GM23248 (cell line): ENCODE measurements at places on chromosomes 4 and X.
A peak's percentile ranks its signal among the peaks of the same experiment; 100 is the strongest.

GRCh38 chrX:17922303-17922702 is 61.2 kb upstream of the RAI2 start:
- DNase-seq = no peak

GRCh38 chr4:142559986-142560385 is 286.1 kb downstream of the INPP4B start:
- DNase-seq = no peak

GRCh38 chrX:134294548-134294947 is 57.6 kb downstream of the CCDC160 start:
- DNase-seq = peak; percentile 17

- DNase-seq = no peak
Measured at GRCh38 chr4:182858711-182859110, 58.5 kb downstream of the DCTD start.

DNA sequence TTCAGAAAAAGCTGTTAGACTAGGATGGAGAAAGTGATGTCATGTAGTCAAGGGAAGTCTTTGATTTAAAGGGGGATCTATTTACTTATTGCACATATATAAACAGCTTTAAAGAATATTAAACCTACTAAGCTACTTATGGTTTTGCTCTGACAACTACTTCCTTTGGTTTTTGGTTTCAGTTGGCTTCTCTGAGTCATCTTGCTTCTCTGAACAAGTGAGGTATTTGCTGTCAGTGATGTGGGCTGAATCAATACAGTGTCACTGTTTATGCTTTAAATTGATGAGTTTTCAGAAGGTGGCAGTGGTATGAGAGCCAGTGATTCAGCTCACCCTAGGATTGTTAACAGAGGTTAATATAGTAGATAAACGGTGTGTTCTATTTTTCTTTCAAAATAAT is 75.1 kb downstream of the CEP44 start:
- peak; percentile 79 for DNase-seq

DNA sequence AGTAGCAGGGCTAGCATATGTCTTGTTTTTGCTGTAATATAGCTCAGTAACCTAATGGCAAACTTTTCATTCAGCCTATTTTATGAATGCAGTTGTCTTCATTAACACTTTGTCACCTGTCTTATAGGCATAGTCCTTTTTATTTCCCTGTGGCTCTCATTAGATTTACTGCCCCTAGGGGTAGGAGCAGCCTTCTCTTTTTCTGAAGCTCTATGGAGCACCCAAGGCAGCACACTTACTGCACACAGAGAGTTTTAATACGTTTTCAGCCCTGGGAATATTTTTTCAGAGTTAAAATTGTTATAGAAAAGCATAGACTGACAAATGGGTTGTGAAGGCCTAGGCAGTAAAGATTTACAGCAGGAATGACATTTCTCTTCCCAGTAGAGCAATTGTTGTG is 406.8 kb downstream of the TMA16 start:
- no peak for DNase-seq
